HepG2 (cell line): ENCODE measurements at places on chromosomes 7 and 10.
A peak's percentile ranks its signal among the peaks of the same experiment; 100 is the strongest.

DNA sequence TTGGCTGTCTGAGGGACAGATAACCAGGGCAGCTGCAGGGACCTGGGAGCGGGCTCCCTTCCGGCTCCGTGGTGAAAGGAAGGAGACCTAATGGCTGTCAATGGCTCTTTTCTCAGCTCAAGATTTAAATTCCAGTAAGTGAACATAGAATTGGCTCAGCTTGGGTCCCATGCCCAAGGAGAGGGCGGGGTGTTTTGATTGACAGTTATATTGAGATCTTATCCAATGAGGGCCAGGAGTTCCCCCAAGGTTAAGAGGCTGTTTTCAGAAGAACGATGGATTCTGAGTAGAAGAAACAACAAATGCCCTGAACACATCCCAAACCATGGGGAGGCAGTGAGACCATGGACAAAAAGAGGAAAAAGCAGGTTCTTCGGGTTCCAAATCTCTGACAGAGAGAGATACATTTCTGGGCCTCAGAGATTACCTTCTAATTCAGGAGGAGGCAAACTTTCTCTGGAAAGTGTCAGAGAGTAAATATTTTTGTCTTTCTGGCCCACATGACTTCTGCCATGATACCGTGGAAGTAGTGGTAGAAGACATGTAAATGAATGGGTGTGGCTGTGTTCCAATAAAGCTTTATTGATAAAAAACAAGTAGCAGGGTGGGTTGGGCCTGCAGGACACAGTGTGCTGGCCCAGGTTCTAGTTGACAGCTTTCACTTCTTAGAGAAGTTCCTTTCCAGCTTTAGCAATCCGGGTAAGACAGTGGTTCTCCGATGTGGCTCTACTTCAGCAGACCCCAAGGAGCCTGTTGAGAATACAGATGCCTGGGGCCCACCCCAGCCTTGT lies 219.6 kb downstream of the RPS24 start:
- DNase-seq = no peak

GRCh38 chr10:127236266-127236665 lies 39.9 kb upstream of the INSYN2A start:
- no peak for DNase-seq

DNA sequence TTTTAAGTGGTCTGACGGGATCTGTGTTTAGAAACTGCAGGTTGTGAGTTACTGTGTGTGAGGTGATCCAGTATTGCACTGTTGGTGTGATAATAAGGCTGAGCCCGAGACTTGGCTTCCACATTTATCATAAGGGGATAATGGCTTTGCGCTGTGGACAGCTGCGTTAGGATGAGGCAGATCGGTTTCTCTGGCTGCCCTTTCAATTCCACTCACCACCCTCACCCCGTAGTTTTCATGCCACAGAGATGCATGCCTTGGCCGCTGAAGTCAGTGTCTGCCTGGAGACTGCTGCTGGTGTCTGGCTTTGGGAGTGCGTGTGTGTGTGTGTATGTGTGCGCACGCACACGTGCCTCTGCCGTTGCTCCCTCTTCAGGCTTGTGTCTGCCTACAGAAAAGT lies 273.0 kb downstream of the CCDC3 start:
- DNase-seq = no peak

GRCh38 chr7:11175887-11176286 lies 202.2 kb downstream of the PHF14 start:
- no peak for DNase-seq

GRCh38 chr10:114245121-114245791 lies 6.2 kb downstream of the VWA2 start:
- no peak for DNase-seq

- no peak for DNase-seq
Observed at GRCh38 chr7:16300361-16300895, 120.9 kb downstream of the CRPPA start.

DNA sequence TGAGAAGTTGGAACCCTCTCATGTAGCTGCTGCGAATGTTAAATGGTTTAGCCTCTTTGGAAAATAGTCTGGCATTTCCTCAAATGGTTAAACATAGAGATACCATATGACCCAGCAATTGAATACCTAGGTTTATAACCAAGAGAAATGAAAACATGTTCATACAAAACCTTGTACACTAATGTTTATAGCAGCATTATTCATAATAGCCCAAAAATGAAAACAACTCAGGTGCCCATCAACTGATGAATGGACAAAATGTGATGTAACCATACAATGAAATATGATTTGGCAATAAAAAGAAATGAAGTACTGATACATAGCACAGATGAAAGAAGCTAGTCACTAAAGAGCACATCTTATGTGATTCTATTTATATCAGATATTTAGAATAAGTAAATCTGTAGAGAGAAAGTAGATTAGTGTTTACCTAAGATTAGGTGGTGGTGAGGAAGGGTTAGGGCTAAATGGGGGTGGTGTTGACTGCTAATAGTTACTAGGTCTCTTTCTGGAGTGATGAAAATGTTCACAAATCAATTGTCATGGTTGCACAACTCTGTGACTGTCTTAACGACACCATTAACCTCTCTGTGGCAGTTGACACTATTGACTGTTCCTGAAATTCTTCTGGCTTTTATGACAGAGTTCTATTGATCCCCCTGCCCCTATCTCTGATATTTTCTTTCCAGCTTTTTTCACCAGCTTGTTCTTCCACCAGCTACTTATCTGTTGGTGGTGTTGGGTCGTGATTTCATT lies 35.2 kb downstream of the VCL start:
- no peak for DNase-seq

- no peak for DNase-seq
Observed at GRCh38 chr7:10718768-10719167, 254.9 kb upstream of the PHF14 start.

GRCh38 chr7:39560997-39561396 lies 5.2 kb upstream of the YAE1 start:
- no peak for DNase-seq

- no peak for DNase-seq
Observed at GRCh38 chr10:99799613-99800012, 17.2 kb downstream of the ABCC2 start.

DNA sequence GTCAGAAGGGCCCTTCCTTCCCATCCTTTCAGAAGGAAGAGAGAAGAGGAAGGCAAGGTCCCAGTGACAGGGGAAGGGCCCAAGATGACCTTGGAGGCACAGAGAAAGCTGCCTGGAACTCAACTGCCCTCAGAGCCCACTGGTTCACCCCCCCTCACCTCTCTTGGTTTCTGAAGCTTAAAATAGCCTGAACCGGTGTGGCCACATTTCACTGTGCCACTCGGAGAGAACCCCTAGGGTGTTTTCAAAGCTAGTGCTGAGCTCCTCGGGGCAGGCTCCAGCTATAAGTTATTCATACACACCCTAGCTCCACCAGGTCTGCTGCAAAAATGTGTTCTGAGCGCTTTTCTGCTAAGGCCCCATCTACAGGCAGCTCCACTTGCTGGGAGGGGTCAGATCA lies 60.9 kb upstream of the ADRB1 start:
- no peak for DNase-seq

DNA sequence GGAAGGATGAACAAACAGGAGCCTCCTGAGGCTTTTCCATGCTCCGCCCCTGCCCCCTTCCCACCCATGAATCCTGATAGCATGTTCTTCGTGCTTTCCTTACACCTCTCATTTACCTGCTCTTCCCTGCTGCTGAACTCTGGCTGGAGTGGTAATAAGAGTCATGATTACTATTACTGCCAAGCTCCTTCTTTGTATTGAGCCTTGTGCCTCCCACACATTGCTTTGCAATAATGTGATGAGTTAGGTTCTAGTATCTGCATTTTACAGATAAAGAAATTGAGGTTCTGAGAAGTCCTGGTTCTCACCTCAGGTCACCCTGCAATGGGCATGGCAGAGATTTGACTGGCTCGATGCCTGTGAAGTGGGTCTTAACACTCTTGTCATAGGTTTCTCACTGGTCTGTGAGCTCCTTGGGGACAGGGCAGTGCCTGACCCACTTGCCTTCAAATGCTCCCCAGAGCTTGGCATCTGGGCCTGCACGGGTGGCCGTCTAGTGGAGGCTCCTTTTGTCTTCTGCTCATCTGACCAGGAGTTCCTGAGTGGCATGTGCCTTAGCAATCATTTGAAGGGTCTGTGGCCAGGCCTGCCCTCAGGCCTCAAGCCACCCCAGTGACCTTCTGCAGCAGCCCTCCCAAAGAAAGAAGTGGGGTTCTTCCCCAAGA lies 309.2 kb upstream of the ZMIZ1 start:
- DNase-seq = no peak

DNA sequence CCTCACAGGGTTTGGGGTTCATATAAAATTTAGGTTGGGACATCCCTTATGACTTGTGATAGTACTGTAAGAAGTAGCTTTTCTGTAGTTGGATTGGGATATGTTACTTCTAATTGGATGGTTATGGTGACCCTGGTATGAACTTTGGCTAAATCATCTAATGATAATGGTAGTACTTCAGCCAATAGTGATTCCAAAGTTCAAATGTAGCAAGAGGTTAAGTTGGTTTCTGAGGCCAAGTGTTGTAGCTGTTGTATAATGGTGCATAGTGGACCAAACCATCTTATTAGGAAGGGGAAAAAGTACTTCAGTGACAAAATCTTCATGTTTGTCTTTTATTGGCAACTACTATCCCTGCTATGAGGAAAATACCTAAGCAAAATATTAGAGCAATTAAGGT lies 542.1 kb upstream of the IGFBP3 start:
- DNase-seq = no peak

GRCh38 chr7:138835087-138835486 lies 37.1 kb upstream of the ATP6V0A4 start:
- no peak for DNase-seq

DNA sequence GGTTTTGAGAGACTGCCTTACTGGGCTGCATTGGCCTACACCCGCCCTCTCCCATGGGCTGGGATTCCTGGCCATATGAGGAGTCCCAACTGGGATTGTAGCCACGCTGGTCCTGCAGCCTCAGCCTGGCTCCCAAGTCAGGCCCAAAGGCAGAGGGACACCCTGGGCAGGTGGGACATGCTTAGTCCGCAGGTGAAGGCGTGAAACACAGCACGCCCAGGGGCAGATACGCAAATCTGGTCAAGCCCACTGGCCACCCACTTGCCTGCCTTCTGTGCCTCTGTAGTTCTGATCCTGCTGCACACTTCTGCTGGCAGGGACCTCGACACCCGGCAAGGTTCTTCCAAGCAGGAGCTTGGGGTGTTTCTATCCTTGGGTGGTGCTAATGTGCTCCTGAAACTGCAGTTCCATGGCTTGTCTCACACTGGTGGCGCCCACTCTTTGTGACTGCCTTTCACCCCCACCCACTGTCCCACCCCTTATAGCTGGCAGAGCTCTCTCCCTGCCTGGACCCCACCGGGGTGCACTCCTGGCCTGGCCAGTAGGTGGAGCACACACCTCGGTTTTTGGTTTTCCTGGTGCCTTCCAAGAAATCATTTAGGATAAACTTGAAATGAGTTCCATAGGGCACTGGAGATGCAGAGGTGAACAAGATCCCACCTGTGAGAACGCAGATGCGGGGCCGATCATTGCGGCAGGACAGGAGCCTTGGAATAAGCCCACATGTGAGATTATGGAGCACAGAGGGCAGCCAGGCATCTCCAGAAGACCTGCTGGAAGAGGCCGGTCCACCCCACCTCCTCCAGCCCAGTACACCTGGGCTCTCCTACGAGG lies 47.9 kb downstream of the MKI67 start:
- DNase-seq = peak; percentile 28

DNA sequence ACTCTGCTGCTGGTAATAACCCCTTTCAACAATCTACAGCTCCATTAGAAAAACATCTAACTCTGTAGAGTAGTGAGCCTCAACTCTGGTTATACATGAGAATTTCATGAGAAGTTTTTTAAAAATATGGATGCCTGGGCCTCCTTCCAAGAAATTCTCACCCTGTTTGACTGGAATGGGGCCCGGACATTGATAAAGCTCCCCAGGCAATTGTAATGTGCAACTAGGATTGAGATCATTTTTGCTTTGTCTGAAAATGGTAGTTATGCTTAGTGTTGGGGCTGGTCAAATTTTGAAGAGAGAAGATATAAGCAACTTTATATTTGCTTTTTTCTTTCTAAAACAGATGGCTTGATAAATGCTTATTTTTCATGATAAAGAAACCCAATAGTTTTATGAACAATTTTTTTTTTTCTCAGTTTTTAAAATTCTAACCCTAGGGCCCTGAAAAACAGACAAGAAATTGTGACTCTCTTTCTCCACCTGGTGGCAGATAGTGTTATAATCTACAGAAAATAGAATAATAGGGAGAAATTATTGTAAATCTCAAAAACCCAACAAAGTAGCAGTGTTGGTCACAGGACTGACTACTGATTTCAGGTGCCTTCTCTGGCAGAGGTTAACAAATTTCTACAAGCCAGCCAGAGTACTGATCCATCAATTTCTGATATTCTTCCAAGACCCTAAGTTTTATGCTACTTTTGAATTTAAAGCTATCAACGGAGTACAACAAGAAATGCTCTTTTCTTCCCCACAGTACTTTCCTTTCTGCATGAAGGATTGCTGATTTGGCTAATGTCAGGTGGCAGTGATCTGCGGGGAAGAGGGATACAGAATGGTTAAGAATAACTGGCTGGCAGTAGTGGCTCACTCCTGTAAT lies 174.8 kb downstream of the DKK1 start:
- peak; percentile 46 for DNase-seq

GRCh38 chr10:67770537-67770936 lies 67.5 kb downstream of the DNAJC12 start:
- no peak for DNase-seq

GRCh38 chr10:13026873-13027272 lies 25.4 kb upstream of the CCDC3 start:
- no peak for DNase-seq

- DNase-seq = no peak
Observed at GRCh38 chr10:78178940-78179339, 145.3 kb downstream of the RPS24 start.

GRCh38 chr7:68925241-68925640 lies 673.0 kb upstream of the AUTS2 start:
- no peak for DNase-seq

DNA sequence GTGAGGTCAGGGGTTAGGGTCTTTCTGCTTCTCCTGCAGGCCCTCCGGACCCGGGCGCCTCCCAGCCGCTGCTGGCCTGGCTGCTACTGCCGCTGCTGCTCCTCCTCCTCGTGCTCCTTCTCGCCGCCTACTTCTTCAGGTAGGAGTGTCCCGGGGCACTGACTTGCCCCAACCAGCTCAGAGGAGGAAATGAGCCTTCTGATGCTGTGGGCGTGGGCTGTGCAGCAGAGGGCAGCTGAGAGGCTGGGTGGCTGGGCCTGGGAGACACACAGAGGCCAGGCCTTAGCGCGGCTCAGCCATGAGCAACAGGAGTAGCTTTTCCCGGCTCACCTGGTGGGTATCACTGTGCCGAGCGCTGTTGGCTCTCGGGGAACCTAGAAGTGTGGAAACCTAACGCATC lies 78.9 kb downstream of the MKI67 start:
- no peak for DNase-seq

GRCh38 chr7:137970253-137970975 lies 31.5 kb downstream of the CREB3L2 start:
- DNase-seq = no peak

- no peak for DNase-seq
Observed at GRCh38 chr10:90847436-90847835, 10.4 kb downstream of the HTR7 start.

DNA sequence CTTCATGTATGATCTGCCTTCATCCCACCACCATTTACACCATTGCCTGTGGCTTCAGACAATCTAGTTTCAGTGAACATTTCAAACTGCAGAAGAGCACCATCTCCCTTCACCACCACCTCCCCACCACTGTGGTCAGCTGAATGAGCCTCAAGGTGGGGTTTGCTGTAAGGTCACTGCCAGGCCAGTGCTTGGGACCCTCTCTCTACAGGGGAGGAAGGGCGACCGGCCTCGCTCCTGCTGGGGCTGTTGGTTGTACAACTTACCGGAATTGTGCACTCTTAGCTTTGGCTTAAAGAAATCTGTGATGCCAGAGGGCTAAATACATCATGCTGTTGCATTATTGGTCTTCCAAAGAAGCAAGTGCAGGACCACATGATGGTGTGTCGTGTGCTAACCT lies 26.6 kb downstream of the PFKP start:
- DNase-seq = no peak
